CD4-positive, alpha-beta T cell treated with Interleukin-4 for 4 hours (primary cell): ENCODE measurements at places on chromosomes 11 and 22.
A peak's percentile ranks its signal among the peaks of the same experiment; 100 is the strongest.

DNA sequence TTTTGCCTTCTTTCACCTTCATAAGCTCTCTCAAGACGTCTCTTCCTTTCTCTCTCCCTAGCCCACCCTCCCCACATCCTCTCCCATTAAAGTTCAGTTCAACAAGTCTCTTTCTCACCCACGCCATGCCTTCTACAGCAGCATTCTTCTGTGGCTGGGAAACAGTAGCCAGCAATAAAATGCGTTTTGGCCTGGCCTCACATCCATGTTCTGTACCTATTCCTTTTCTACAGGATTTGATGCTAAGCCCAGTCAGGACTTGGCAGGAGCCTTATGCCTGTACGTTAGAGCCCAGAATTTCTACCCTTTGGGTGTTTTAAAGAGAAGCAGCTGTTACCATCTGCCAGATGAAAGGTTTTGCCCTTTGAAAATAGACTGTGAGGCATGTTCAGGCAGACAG, 7.1 kb upstream of the CD44 start:
- no peak for DNase-seq

DNA sequence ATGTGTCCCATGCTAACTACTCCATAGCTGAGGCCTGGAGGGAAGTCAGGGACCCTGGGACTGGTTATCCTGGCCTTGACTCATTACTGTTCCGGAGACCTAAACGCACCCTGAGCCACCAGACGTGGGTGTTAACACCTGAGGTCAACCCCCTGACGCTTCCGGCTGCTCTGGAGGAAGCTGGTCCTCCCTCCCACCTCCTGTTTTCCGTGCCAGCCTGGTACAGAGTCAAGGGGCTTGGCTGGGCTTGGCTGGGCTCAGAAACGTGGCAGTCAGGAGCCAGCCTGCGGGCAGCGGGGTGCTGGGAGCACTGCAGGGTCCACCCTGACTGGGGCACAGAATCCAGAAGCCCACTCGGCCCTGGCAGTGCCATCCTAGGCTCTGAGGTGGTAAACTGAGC, 2.6 kb downstream of the TMPRSS4 start:
- DNase-seq, result no peak

- no peak for DNase-seq
Observed at GRCh38 chr22:17131686-17132085, 10.5 kb upstream of the TMEM121B start.

DNA sequence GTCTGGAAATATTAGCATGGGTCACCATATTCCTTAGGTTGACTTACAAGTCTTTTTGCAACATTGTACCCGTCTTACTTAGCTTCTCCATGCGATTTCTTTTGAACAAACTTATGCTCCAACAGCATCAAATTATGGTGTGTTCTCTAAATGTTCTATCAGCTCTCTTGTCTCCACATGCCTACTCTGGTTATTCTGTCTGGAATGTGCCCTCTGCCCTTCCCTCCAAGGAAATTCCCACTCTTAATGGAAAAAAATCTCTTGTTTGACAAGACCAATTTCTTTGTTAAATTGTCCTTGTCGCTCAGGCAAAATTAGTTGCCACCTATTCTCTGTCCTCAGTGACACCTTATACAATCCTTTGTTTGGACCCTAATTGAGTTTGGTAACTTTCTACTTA, 522.8 kb upstream of the LUZP2 start:
- no peak for DNase-seq

GRCh38 chr11:117187799-117188481, 9.4 kb downstream of the SIDT2 start:
- DNase-seq, result no peak

GRCh38 chr11:120713296-120713695, 201.7 kb downstream of the GRIK4 start:
- DNase-seq, result no peak

DNA sequence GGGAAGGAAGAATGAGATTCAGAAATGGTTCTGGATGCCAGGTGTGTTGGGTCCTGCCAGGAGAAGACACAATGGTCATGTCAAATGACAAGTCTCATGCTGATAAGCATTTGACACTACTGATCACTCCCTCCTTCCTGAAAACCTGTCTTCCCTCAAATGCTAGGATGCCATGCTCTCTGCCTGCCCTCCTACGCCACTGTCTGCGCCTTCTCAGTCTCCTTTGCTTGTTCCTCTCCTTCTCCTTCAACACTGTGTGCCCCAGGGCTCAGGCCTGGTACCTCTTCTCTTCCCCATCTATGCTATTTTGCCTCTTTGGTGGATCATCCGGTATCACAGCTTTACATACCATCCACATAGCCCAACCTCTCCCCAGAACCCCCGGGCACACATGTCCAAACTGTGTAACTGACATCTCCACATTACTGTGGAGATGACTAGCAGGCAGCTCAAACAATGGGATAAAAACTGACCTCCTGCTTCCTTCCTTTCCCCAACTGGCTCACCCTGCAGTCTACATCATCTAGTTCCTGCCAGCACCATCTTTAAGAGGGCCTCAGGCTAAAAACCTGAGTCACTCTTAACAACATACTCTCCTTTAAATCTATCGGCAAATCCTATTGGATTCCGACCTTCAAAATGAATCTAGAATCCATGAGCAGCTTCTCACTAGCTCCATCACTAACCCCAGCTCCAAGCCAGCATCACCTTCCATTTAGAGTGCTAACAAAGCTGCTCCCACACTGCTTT, 8.2 kb downstream of the AP1B1 start:
- DNase-seq, result no peak

DNA sequence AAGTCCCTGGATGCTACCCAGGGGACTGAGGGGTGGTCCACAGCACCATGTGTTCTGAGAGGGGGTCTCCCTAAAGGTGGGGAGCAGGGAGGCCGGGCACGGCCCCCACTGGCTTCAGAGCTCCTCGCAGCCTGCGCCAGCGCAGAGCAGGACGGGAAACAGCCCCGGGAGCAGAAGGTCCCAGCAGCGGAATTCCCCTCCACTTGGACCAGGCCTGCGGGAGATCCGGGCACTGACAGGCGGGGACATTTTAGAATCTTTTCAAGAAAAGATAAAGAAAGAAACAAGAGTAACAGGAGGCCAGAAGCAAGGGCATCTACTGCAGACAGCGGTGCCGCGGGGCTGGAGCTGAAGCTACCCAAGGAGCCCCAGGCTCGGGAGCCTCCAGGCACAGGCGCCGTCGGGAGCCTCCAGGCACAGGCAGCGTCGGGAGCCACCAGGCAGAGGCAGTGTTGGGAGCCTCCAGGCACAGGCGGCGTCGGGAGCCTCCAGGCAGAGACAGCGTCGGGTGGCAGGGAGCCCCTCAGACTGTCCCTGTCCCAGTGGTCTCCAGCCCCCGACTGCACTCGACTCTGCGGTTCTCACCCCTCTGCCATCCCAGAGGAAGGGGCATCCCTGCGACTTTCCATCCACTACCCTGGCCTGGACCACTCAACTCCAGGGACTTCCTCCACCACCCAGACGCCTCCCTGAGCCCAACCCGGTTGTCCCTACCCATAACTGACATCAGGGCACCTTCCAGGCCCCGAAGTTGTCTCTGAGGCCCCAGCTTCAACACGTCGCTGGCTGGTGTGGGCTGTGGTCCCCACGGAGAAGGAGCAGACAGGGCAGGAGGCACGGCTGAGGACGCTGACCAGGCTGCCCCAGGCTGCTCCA, 211.1 kb downstream of the BRD1 start:
- DNase-seq, result no peak

- no peak for DNase-seq
Observed at GRCh38 chr11:112880495-112880894, 80.7 kb upstream of the NCAM1 start.

DNA sequence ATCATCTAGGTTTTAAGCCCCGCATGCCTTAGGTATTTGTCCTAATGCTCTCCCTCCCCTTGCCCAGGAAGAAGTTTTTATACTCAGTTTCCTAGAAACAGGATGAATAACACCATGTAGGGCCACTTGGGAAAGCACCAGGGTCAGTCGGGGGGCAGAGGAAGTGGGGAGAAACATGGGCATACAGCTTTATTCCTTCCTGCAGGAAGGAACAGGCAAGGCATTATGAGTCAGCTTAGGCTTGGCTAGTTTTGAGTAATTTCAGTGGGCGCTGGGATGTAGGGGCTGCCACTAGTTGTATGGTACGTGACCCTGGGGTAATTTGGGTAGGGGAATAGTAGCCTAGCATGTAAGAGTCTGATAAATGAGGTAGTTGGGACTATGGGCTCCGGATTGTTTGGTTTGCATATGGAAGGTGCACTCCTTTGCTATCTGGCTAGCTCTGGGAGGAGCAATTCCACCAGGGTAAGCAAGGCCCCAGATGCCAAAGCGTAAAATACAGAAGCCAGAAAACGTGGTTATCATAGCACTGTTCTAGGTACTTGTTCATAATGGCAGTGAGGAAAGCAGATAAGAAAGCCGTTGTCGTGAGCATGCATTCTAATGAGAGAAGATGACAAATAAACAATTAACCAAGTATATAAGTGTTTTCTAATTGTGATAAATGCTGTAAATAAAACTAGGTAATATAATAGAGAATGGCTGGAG, 24.8 kb downstream of the ACER3 start:
- DNase-seq, result no peak

GRCh38 chr11:15201586-15201985, 86.9 kb downstream of the INSC start:
- no peak for DNase-seq

DNA sequence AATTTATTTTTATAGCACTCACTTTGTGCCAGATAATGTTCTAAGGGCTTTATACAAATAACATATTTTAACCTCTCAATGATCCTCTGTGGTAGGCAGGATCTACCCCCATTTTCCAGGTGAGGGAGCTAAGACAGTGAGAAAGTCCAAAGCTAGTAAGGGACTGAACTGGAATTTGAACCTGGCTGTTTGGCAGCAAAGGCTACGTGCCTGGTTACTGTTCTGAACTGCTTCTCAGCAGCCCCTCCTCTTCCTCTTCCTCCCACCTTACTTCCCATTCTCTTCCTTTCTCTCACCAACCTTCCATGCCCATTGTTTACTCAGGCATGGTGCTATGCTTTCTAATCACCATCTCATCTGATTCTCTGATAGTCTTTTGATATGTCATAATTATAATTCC, 82.0 kb downstream of the INSC start:
- DNase-seq, result no peak

GRCh38 chr11:15660496-15660895, 545.8 kb downstream of the INSC start:
- no peak for DNase-seq

DNA sequence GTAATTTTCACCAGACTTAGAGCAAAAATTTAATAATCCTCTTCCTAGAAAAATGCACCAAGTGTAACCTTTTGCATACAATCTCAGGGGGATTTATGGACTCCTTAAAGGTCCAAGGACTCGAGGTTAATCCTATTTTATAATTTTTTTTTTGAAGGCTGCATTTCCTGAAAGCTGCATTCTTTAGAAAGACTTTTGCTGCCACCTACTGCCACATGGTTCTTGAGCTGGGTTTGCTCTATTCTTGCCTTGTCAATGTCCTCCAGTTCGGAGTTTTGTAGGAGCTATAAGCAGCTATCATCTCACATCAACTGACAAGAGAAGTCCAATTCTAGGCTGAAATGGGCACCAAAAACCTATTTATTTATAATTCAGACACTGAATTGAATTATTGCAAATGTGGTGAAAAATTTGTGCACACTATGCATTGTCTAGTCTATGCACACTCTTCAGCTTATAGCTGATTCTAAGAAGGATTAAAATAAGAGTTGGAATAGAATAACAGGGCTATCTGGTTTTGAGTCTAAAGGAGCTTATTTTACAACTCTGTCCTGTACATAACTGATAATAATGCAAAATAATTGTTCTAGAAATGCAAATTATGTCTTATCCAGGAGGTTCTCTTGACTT, 31.3 kb downstream of the TRAF6 start:
- DNase-seq, result peak; percentile 53

DNA sequence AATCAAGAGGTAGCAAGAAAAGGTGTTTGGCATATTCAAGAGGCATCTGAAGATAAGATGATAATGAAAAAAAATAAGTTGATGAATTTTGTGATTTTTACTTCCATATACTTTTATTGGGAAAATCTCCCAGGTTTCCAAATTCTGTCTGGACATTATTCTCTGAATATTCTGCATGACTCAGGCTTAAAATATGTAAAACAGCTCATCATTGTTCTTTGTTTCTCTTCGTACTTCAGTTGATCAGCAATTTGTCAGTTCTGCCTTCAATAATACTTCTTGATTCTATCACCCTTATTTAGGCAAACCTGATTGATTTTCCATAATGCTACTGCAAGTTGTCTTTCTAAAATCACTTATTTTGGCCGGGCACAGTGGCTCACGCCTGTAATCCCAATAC, 30.2 kb downstream of the GTF2H1 start:
- DNase-seq, result no peak

DNA sequence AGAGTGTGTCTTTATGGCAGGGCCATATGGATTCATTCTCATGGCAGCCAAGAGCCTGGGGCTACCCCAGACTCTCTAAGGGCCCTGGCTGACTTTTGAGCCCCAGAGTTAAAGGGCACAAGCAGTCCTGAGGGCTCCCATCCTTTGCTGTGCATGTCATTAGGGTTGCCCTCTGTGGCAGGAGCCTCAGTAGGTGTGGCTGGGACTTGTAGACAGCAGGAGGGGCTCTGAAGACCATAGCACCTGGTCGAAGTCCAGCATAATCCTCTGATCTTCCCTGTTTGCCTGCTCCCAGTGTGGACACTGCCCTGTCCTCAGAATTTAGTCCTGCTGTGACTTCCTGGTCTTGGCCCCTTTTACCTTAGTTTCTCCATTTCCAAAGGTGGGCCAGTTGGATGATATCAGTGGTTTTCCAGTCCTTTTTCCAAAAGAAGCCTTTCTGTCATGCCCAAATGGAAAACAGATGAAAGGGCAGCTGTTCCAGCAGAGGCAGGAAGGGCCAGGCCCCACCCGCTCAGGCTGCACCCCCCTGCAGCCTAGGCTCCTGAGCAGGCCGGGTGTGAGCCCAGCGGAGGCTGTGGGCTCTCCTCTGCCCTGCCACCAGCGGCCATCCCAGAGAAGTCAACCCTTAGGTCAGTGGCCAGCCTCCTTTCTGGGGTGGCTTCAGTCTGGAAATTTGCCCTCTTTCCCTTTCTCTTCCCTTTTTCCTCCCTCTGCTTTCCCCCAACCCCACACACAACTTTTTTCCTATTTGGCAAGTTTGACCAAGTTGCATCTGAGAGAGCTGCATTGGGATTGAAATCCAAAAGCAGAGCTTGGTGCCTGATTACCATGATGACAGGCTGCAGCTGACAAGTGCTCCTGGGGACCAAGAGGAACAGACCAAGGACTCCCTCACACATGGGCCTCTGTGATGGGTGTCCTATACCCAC, 32.8 kb upstream of the SUSD2 start:
- DNase-seq, result no peak

- no peak for DNase-seq
Observed at GRCh38 chr11:36743039-36743438, 145.0 kb upstream of the RAG2 start.

- no peak for DNase-seq
Observed at GRCh38 chr11:119198925-119199324, 7.2 kb upstream of the CBL start.

GRCh38 chr22:37248251-37248650, 4.2 kb upstream of the RAC2 start:
- no peak for DNase-seq

GRCh38 chr11:67649634-67650510, 658 bp downstream of the ACY3 start:
- no peak for DNase-seq

GRCh38 chr22:50620593-50621355, 7.2 kb downstream of the ARSA start:
- DNase-seq, result peak; percentile 59
